ENCODE measurements at places on chromosomes 7 and 10.

- DNase-seq = no peak
These were observed 588.5 kb downstream of the TNS3 start for GRCh38 chr7:46993396-46993795.

- no peak for DNase-seq
These were observed 70.9 kb downstream of the WIPF3 start for GRCh38 chr7:29877196-29877595.

- DNase-seq = no peak
These were observed 67.8 kb downstream of the ZRANB1 start for GRCh38 chr10:125009661-125010161.

GRCh38 chr7:87628780-87629569 is 777 bp downstream of the RUNDC3B start:
- no peak for DNase-seq

DNA sequence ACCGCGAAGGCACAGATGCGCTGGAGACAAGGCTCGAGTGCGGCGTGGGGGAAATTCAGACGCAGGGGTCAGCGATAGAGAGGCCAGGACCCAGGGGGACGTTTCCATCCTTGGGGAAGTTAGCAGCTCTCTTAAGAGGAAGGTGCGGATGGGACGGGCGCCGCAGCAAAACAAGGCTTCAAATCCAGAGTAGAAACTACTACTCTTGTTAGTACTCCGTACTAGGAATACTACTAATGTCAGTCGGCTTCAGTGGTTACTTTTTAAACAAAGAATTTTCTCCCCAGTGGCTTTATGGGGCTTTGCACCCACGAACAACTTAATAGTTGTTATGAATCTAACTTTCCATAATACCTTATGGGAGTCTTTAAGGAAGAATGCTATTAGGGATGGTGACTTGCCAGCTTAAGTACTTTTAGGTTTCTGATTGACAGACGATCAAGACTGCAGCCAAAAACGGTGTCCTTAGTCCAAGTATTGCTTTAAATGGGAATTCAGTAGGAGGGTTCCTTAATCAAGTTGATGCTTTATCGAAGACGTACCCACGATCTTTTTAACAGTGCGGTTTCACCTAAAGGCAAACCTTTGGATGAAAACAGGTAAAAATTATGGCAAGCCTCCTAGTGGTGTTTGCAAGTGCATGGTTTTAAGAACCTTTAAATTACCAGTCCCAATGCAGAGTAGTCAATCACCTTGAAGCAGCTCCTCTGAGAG is 812 bp upstream of the IDE start:
- no peak for DNase-seq
